ENCODE measurements at places on chromosomes 2 and 18.

DNA sequence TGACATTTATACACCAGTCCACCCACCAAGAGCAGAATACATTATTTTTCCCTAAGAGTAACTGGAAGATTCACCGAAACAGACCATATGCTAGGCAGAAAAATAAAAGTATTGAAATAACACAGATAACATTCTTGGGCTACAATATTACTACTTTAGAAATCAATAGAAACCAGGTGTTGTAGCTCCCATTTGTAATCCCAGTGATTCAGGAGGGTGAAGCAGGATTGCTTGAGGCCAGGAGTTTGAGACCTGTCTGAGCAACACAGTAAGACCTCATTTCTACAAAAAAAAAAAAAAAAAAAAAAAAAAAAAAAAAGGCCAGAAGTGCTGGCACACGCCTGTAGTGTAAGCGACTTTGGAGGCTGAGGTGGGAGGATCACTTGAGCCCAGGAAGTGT lies 9.6 kb downstream of the ICA1L start:
- DNase-seq: no peak

GRCh38 chr2:126913329-126913728 lies 14.6 kb downstream of the TEX51 start:
- DNase-seq: no peak

- DNase-seq: no peak
Measured at GRCh38 chr2:33903701-33904100, 304.6 kb upstream of the FAM98A start.

DNA sequence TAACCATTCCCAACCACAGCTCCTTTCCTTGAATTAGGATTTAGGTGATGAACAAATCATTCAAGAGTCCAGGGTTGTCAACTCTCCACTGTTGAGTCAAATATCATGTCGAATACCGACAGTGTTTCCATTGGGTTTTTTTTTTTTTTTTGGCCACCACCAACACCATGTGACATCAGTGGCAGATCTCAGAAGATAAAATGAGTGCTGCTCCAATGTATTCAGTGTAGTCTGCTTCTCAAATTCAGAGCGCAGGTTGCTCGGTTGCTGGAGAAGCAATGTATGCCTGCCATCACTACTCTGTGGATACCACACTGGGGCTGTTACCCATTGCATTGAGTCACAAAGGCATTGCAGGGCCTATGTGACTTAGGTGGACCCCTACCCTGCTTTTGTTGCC lies 10.8 kb upstream of the ATL2 start:
- DNase-seq: no peak

DNA sequence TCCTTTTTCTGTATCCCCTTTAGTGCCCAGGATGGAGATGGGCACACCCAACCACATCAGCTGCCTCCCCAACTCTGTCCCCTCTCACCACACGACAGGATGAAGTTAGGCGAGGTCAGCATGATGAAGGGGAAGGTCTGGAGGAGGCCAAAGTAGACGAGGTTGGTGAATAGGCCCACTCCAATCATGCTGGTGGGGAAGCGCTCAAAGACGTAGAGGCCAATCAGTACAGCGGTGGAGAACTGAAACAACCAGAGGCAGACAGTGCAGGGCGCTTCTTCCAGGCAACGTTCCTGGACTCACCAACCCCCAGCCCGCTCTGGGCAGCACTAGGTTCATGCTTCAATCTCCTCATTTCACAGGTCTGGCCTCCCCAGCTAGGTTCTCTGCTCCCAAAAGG lies 2.9 kb downstream of the TEX261 start:
- DNase-seq: no peak

- DNase-seq: no peak
Measured at GRCh38 chr2:191557841-191558240, 120.1 kb upstream of the NABP1 start.

- DNase-seq: no peak
Measured at GRCh38 chr18:75362435-75362834, 65.1 kb downstream of the SMIM21 start.

- no peak for DNase-seq
Measured at GRCh38 chr18:55418439-55418838, 169.6 kb downstream of the TCF4 start.

GRCh38 chr2:99622534-99622933 lies 132.7 kb upstream of the REV1 start:
- no peak for DNase-seq

GRCh38 chr2:38723173-38723572 lies 28.0 kb downstream of the SRSF7 start:
- no peak for DNase-seq

GRCh38 chr18:9133225-9133624 lies 3.4 kb upstream of the ANKRD12 start:
- DNase-seq: no peak

- no peak for DNase-seq
Measured at GRCh38 chr2:177340158-177340557, 52.4 kb upstream of the AGPS start.

- no peak for DNase-seq
Measured at GRCh38 chr2:160275656-160276055, 75.6 kb upstream of the ITGB6 start.

DNA sequence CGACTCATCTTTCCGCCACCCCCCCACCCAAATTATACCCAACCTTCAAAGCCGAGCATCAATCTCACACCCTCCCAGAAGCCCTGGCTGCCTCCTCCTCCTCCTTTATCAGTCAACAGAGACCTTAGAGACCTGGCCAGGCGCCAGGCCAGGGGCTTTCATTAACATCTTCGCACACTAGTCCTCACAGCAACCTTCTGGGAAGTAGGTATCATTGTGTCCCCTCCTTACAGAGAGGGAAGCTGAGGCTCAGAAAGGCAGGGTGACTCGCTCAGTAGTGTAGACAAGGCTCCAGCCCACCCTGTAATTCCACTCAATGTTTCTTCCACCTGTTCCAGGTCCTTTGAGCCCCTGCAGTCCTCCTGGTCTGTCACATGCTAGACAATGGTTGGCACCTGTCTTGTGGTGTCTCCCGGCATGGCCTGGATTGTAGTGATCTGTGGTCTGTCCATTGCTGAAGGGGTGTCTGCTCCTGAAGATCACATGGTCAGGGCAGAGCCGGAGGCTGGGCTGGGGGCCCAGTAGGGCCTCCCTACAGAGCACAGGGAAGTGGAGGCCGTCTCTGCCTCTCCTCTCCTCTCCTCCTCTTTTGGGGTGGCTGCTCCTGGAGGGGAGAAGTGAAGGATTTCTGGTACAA lies 36.0 kb downstream of the KLHL29 start:
- no peak for DNase-seq

GRCh38 chr2:197838579-197838978 lies 34.2 kb downstream of the PLCL1 start:
- no peak for DNase-seq

GRCh38 chr2:195639959-195640358 lies 17.1 kb upstream of the SLC39A10 start:
- no peak for DNase-seq

- DNase-seq: no peak
Measured at GRCh38 chr2:24354395-24354794, 5.9 kb downstream of the ITSN2 start.

GRCh38 chr18:54240629-54241107 lies 16.2 kb upstream of the MBD2 start:
- no peak for DNase-seq

Data from LoVo (cell line).